ENCODE measurements at places on chromosomes 6 and 20. TPM values are rescaled to one million over a fixed set of nuclear protein-coding genes. Genes with fewer than 3 reads are reported as not detected.
A peak's percentile ranks its signal among the peaks of the same experiment; 100 is the strongest.

The SNTA1 gene
- 9.1 TPM for polyA plus RNA-seq

The RIMS1 gene
- 4.0 TPM for polyA plus RNA-seq

GRCh38 chr20:5787796-5788165, 37.6 kb downstream of the SHLD1 start:
- DNase-seq: no peak

GRCh38 chr6:151493804-151494234, at the start of gene CCDC170:
Gene CCDC170 (plus strand): TSS chr6:151494017. CDS start chr6:151494129, 112 bp downstream.
- peak; percentile 29 for DNase-seq

GRCh38 chr6:122790423-122791309, 1.6 kb downstream of the SMPDL3A start:
- no peak for DNase-seq

GRCh38 chr6:16690608-16691142, 70.6 kb downstream of the ATXN1 start:
- DNase-seq: no peak

DNA sequence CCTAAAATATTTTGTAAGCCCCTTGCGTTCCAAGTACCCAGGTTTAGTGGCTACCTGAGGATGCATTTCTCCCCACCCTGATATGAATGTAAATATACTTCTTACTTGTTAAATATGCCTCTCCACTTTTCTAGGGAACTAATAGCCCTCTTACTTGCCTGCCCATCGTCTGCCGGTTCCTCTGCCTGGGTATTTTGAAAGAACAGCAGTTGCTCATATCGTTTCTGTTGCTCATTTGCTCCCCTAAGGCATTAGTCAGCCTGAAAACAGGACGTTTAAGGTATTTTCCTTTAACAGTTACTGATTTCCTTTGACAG, 141.3 kb upstream of the CARMIL1 start:
- DNase-seq: no peak

Data from right renal cortex interstitium (tissue), 3 donors.